Naive thymus-derived CD8-positive, alpha-beta T cell (primary cell): ENCODE measurements at places on chromosomes 2 and 18. TPM values are rescaled to one million over a fixed set of nuclear protein-coding genes. Genes with fewer than 3 reads are reported as not detected.

- H3K27ac ChIP-seq = no peak overlapping the region
- H3K4me1 ChIP-seq = peaks cover 32% of the 10 kb centered on the region
- H3K36me3 ChIP-seq = peaks cover 5% of the 10 kb centered on the region
- H3K27me3 ChIP-seq = no peaks in the 10 kb centered on the region
These were observed 15.0 kb downstream of the NAB1 start for GRCh38 chr2:190663839-190664238.

DNA sequence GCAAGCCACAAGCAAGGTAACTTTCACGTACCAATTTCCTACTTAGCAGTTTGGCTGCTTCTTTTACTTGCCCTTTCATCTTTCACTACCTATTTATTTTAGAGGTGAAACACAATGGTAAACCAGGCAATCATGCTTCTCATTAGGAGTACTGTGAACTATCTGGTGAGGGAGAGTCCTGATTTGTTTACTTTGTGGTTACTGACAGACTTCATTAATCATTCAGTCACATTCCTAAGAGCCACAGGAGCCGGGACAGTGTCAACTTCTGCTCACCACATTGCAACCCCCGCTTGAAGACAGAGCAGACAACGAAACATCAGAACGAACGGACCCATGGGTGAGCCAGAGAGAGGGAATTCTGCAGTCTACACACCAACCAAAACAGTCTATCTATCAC is 28.8 kb downstream of the TUBB6 start:
- no peaks in the 10 kb centered on the region for H3K27me3 ChIP-seq
- DNase-seq = no peak
- no peaks in the 10 kb centered on the region for H3K4me1 ChIP-seq
- no peak overlapping the region for H3K4me3 ChIP-seq
- peaks cover 32% of the 10 kb centered on the region for H3K36me3 ChIP-seq

NOSTRIN gene
- total RNA-seq = 0.55 TPM

CACNB4 gene
- 1.1 TPM for total RNA-seq

CNTNAP5 gene
- not detected for total RNA-seq

C2orf66 gene
- total RNA-seq = not detected

GRCh38 chr2:146077156-146077555 is 1557.2 kb upstream of the ZEB2 start:
- DNase-seq = no peak
- no peaks in the 10 kb centered on the region for H3K27me3 ChIP-seq
- no peak overlapping the region for H3K27ac ChIP-seq
- H3K4me1 ChIP-seq = no peaks in the 10 kb centered on the region

DNA sequence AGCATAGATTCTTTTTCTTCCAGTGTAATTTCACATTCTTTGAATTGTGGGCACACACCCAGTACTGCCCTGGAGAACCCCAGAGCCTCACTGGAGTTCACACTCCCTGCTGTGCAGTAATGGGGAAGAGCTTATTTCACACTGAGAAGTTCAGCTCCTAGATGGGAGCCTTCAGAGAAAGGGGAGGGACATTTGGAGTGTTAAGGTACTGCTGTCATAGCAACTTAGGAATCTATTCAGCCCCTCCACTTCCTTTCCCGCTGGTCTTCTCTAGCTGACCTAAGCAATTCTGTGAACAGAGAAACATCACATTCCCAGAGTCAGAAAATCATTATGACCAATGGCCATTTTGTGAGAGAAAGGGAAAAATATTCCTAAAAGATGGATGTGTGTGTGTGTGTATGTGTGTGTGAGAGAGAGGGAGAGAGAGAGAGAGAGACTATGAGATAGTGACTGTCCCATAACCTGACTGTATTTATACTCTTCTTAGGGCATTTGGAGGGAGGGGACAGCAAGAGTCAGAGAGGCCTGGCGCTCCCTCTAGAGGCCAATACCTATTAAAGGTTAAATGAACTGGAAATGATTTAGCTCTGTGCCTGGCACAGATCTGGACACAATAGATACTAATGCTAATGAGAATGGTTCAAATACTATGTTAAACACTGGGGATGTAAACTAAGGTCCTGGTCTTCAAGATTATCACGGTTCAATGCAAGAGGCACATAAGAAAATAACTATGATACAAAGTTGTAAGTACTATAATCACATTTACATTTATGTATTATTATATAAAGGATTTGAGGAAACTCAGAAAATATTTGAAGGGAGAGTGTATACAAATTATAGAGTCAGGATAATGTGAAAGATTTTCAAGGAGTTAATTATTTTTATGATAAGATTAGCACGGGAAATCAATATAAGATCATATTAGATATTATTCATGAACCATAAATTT is 41.5 kb upstream of the RPE start:
- no peaks in the 10 kb centered on the region for H3K36me3 ChIP-seq
- no peak for DNase-seq
- H3K4me3 ChIP-seq = no peak overlapping the region
- H3K4me1 ChIP-seq = no peaks in the 10 kb centered on the region

GALM gene
- 9.5 TPM for total RNA-seq

DNA sequence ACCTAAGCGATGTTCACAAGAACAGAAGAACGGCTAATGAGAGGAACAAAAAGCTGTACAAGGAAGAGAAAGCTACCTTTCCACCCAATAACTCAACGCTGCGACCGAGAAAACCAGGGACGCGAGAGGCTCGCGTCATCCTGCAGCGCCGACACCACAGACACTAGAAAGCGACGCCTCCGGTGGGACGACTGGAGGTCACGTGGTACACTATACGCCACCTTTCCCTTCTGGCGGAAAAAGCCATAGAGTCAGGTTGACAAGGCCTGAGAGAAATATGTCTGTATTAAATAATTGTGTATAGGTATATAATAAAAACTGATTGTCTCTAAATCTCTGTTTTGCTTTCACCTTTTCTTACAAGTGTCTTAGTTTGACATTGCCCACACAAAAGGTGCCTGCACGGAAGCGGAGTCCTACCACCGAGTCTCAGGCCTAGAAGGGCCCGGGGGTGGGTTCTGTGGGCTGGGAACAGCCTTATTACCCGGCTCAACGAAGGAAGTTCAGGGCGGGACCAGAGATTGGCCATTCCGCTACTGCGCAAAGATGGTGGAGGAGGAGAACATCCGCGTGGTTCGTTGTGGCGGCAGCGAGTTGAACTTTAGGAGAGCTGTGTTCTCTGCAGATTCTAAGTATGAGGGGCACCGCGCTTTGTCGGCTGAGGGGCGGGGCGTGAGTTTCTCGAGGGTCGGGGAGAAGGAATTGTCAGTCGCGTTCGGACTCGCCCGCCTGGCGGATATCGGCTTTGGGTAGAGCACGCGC is at the start of gene WDR75:
Gene WDR75 (plus strand): TSS at position 528 of the 762 bp plus-strand sequence. CDS start 19 bp downstream, at position 547.
- no peaks in the 10 kb centered on the region for H3K36me3 ChIP-seq
- no peaks in the 10 kb centered on the region for H3K27me3 ChIP-seq
- H3K4me3 ChIP-seq = peak within 1 kb of the TSS; percentile 100
- DNase-seq = peak; percentile 88

RAB17 gene
- total RNA-seq = not detected

FMNL2 gene
- 0.77 TPM for total RNA-seq

- no peak overlapping the region for H3K4me3 ChIP-seq
- peaks cover 3% of the 10 kb centered on the region for H3K27me3 ChIP-seq
- no peaks in the 10 kb centered on the region for H3K36me3 ChIP-seq
- H3K4me1 ChIP-seq = no peaks in the 10 kb centered on the region
- DNase-seq = no peak
These were observed 72.2 kb upstream of the B3GNT7 start for GRCh38 chr2:231323316-231323715.

TXNDC2 gene
- not detected for total RNA-seq

DNA sequence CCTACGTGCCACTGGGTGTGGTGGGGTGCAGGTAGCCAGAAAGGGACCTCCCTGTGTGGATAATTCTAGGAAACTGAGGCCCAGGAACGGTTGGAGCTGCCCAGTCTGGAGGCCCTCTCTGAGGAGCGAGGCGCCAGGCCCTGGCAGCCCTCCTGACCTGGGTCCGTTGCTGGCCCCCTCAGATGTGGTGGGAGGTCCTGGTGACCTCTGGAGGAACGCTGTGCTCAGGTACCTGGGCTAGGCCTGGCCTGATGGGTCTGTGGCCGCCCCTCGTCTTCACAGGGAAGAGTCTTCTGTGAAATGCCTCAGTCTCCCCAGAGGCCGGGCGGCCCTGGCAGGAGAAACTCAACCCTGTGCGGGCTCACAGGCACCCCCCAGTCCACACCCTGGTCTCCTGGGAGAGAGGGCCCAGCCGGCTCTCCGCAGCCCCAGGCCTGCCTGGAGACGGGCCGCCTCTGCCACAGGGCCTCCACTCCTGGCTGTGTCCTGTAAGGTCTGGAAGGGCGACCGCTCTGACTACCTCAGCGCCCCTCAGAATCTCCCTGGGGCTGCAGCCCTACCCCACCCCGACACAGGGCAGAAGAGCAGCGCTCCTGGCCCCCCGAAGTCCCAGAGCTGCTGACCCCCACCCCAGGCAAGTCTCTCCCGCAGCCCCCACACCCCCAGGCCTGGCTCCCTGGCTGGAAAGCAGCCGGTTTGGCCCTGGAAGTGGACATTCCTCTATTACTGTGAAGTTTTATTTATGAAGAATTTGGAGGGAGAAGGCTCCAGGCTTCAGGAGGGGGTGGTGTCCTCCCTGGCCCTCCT is 3.7 kb downstream of the B3GNT7 start:
- H3K4me1 ChIP-seq = peaks cover 9% of the 10 kb centered on the region
- H3K4me3 ChIP-seq = no peak overlapping the region
- H3K27ac ChIP-seq = no peak overlapping the region
- no peak for DNase-seq
- H3K27me3 ChIP-seq = peaks cover 33% of the 10 kb centered on the region
